ENCODE measurements at places on chromosomes 4 and X. TPM values are rescaled to one million over a fixed set of nuclear protein-coding genes. Genes with fewer than 3 reads are reported as not detected.
A peak's percentile ranks its signal among the peaks of the same experiment; 100 is the strongest.

CXXC4 gene
- polyA plus RNA-seq: 9.4 TPM

TAF7L gene
- polyA plus RNA-seq: 0.31 TPM

ARMCX2 gene
- 108 TPM for polyA plus RNA-seq

ALAS2 gene
- polyA plus RNA-seq: 10.8 TPM

ELMOD2 gene
- 45.5 TPM for polyA plus RNA-seq

CXCL13 gene
- 0.38 TPM for polyA plus RNA-seq

C4orf46 gene
- polyA plus RNA-seq: 18.3 TPM

CITED1 gene
- polyA plus RNA-seq: 13.3 TPM

MAGEA12 gene
- polyA plus RNA-seq: not detected

MAGEA2 gene
- not detected for polyA plus RNA-seq

BMP3 gene
- 16.2 TPM for polyA plus RNA-seq

STARD8 gene
- 20.3 TPM for polyA plus RNA-seq

SCD5 gene
- 38.7 TPM for polyA plus RNA-seq

GRCh38 chr4:70577220-70577927 is 14.7 kb upstream of the AMBN start:
- DNase-seq: no peak

- no peak for DNase-seq
Measured at GRCh38 chr4:143443728-143444127, 69.8 kb upstream of the SMARCA5 start.

GRCh38 chr4:185536411-185536709 is 1.1 kb upstream of the PDLIM3 start:
- no peak for DNase-seq

- DNase-seq: no peak
Measured at GRCh38 chr4:40335525-40335894, 377 bp downstream of the CHRNA9 start.

- no peak for DNase-seq
Measured at GRCh38 chrX:97529536-97530200, 646.0 kb downstream of the RPA4 start.

- DNase-seq: no peak
Measured at GRCh38 chrX:42934020-42934726, 156.2 kb upstream of the PPP1R2C start.

GRCh38 chr4:113561092-113561491 is 200.4 kb downstream of the CAMK2D start:
- no peak for DNase-seq

- peak; percentile 60 for DNase-seq
Measured at GRCh38 chrX:115642895-115643530, 82.0 kb downstream of the PLS3 start.

DNA sequence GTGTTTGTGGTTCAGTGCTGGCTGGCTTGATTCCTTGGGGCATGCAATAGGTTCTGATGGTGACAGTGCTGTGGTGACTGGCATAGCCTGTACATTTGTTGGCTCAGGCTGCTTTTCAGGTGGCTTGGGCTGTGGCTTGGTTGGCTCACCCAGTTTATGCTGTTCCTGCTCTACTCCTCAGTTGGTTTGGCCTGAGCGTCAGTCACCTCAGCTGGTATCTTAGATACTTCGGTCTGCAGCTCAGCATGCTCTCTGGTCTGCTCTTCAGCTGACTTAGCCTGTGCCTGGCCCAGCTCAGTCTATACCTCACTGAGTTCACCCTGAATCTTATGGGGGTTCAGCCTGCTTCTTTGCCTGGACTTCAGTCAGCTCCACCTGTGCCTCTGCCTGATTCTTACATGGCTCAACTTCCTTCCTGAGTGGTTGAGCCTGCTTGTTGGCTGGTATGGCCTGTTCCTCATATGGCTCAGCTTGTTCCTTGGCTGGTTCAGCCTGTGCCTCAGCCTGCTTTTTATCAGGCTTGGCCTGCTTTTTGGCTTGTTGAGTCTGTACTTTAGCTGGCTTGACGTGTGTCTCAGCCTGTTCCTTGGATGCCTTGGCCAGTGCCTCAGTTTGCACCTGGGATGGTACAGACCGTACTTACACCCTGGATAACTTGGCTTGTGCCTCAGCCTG is 170.6 kb downstream of the MSN start:
- DNase-seq: no peak

DNA sequence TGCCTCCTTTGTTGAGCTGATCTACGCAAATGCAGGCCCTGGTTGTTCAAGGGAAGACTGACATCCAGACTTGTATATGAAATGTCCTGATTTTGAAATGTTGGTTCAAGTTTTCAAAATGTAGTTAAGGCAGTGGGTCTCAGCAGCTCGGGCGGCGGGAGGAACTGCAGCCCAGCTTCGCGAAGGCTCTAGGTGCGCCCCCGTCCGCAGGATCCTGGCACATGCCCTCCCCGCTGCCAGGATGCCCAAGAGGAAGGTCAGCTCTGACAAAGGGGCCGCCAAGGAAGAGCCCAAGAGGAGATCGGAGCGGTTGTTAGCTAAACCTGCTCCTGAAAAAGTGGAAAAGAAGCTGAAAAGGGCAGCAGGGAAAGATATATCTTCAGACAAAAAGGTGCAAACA is 1310.1 kb downstream of the ADGRL3 start:
- no peak for DNase-seq

GRCh38 chrX:95640226-95640625 is 1044.4 kb upstream of the DIAPH2 start:
- DNase-seq: no peak

DNA sequence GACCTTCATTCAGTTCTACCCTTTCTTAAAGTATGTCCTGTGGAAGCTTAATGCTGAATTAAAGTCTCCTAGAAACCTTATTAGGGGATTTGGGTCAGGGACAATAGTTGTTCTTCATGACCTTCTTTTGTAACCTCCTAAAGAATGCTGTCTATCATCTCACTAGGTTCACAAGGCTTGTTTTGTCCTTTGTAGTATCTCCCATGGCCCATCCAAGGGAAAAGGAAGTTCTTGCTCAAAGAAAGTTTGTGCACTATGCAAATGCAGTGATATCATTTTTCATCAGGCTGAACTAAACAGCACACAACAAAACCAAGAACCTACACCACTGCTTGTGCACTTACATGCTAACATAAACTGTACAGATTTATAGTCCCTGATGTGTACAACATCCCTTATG is 46.6 kb upstream of the PGM2 start:
- no peak for DNase-seq

DNA sequence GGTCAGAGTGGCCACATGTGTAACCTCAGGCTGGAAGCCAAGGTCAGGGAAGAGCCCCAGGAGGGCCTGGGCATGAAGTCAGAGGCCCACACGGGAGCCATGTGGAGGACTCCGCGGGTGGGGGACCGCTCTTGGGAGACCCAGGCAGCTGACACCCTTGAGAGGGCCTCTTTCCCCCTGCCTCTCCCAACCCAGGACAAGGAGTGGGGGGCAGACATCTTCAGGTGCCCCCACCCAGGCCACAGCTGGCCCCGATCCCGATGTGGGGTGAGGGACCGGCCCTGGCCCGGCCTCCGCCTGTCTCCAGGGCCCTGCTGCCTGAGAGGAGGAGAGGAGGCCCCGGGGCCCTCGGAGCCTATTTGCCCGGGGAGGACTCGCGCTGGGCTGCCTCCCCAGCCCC is 3.1 kb downstream of the PNMA6A start:
- no peak for DNase-seq

DNA sequence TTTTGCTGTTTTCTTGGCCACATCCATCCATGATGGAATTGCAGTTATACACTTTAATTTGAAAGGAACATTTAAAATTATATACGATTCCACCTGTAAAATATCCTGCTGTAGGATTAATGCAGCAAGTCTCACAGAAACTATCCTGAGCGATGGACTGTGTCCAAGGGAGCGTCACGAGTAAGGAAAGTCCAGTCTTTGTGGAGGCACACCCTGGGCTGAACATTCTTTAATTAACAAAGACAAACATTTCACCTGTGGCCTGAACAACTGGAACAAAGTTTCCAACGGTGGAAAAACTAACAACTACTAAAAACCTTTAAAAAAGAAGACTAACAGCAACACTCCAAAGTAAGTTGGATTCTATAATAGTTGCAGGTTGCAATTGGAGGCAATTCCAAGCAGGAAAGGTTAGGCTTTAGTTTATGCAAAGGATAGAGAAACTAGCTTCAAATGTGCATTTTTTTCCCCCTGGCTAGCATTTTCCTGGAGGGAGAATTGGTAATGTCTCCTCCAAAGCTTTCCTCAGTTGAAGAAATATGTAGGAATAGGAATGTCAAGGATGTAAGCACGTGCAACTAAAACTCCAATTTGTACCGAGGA is 11.0 kb downstream of the EREG start:
- no peak for DNase-seq

- no peak for DNase-seq
Measured at GRCh38 chrX:9587642-9588041, 122.8 kb downstream of the TBL1X start.

DNA sequence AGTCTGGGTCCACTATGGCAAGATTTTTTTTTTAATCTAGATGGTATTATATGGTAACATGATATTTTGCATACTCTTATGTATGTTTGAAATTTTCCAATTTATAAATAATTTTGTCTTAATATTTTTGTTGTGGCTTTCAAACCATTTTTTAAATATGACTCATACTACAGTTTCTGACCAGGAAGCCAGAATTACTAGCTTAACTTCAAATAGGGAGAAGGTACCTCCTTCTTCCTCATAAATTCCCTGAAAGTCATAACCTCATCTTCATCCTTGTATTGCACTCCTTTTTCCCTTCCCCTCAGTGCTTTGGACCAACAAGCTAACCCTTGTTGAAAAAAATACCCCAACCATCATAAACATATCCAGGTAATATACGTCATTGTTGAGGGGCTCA is 21.6 kb downstream of the ARAP2 start:
- DNase-seq: no peak

- DNase-seq: no peak
Measured at GRCh38 chr4:61356696-61357095, 156.6 kb downstream of the ADGRL3 start.

DNA sequence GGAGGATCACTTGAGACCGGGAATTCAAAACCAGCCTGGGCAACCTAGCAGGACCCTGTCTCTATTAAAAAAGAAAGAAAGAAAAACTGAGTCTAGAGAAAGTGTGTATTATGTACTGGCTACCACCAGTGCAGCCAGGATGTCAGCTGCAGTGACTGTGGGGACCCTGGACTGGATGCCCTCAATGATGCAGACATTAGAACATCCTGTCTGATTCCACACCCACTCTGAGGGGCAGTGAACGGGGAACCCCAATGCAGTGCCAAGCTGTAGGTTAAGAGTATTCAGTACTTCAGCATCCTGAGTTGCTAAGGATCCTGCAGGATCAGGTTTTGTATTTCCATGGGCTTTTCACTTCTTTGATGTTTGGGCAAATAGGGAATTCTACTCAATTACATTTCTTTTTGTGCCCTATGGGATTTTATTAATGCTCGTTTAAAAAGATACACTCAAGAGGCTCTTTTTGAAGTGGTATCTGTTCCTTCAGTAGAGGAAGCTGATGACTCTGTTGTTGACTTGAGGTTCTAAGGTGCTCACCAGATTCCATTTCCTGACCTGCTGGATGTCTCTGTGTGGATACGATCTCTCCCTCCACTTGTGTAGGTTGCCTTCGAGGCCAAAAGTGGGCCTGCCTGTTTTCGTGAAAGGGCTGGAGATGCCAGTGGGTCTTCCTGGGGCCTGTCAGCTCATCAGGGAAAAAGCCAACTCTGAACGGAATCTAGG is 85.9 kb upstream of the CLCN4 start:
- no peak for DNase-seq

DNA sequence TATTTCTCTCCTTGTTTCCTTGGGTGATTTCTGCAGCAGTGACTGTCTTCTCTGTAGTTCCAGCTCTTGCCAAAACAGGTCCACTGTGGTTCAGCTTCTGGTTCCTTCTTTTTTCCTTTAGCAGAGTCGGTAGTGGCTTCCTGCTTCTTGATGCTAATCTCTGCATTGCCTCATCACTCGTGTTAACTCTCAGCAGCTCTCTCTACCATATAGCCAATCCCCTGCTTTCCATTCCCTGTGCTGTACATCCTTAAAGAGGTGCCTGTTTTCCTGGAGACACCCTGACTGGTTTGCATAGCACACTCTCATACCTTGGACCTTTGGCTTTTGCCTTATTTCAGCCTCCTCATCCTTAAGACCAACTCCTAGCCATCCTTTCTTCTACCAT is 191.2 kb upstream of the LNX1 start:
- DNase-seq: no peak

DNA sequence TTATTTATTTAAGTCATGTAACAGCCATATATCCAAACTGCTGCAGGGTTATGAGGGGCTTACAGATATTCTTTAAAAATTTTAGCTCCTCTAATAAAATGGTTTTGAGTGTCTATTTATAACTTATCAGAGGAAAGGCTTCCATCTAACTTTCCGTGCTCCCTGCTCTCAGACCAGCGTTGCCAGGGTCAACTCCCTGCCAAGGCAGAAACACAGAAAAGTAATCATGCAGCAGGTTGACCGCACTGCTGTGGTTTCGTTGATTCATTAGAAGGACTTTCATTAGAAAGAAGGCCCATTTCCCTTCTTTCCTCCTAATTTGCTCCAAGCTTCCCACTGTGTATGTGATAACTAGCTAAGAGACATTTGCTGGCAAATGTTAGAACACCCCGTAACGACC is 33.9 kb downstream of the BCLAF3 start:
- no peak for DNase-seq

DNA sequence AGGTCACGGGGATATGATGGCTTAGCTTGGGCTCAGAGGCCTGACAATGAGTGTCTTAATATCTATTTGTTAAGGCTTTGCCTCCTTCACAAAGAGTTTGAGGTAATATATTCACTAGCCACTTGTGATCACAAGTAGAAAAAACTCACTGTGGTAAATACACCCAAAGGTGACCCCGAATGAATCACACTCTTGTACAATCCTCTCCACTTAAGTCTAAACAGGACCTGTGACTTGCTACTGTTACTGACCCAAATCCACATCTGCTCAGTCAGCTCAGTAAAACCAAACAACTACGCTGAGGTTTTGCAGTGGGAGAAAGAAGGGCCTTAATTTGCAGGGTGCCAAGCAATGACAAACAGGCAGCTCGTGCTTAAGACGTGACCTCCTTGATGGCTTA is 223.8 kb upstream of the MAGEC2 start:
- no peak for DNase-seq

- DNase-seq: no peak
Measured at GRCh38 chrX:53082773-53083616, 828 bp downstream of the TSPYL2 start.

DNA sequence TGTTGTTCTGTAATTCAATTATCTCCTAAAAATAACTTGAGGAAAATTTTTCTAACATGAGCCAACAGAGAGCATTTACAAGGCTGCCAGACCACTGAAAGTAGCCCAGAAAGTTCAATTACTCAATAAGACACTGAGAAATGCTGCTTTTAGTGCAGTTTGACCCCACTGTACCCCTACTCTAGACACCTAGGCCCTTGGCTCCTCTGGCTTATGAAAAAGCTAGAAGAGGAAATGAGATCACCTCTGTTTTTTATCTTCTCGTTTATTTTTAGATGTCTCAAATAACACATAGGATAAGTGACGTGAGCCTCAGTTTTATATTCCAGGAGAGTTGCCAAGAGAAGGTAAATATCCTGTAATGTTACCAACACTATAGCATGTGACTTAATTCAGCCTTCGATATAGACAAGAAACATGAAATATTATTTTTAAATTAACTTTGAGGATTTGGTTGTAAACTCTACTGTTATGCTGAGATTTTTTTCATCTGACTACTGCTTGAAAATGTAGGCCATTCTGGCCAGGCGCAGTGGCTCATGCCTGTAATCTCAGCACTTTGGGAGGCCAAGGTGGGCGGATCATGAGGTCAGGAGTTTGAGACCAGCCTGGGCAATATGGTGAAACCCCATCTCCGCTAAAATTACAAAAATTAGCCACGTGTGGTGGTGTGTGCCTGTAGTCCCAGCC is 24.4 kb downstream of the TNIP3 start:
- DNase-seq: no peak

- no peak for DNase-seq
Measured at GRCh38 chrX:3567686-3568085, 145.8 kb downstream of the PRKX start.

GRCh38 chr4:78325271-78326157 is 226.1 kb upstream of the ANXA3 start:
- no peak for DNase-seq
